NAMALWA (cell line): ENCODE measurements at places on chromosomes 16 and 17.

GRCh38 chr17:80478487-80479245 lies 2.3 kb upstream of the NPTX1 start:
- DNase-seq = no peak

DNA sequence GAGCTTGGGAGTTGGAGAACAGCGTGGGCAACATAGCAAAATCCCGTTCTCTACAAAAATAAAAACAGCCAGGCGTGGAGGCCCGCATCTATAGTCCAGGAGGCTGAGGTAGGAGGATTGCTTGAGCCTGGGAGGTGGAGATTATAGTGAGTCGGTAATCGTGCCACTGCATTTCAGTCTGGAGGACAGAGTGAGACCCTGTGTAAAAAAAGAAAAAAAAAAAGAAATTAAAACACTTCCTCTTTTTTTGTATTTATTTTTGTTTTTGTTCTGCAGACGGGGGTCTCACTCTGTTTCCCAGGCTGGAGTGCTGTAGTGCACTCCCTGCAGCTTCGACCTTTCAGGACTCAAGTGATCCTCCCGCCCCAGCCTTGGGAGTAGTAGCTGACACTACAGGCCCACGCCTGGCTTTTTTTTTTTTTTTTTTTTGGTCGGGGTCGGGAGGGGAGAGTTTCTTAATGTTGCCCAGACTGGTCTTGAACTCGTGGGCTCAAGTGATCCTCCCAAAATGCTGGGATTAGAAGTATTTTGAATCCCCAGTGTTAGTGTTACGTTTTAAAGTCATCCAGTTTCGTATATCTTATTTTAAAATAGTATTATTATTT lies 1.5 kb downstream of the IST1 start:
- DNase-seq = peak; percentile 30

- DNase-seq = peak; percentile 70
Measured at GRCh38 chr16:30472328-30472942, at the start of gene ITGAL. Gene ITGAL (plus strand): TSS chr16:30472742. CDS start chr16:30472838, 96 bp downstream.

- DNase-seq = peak; percentile 74
Measured at GRCh38 chr17:82668631-82669099, 20.4 kb upstream of the WDR45B start.

DNA sequence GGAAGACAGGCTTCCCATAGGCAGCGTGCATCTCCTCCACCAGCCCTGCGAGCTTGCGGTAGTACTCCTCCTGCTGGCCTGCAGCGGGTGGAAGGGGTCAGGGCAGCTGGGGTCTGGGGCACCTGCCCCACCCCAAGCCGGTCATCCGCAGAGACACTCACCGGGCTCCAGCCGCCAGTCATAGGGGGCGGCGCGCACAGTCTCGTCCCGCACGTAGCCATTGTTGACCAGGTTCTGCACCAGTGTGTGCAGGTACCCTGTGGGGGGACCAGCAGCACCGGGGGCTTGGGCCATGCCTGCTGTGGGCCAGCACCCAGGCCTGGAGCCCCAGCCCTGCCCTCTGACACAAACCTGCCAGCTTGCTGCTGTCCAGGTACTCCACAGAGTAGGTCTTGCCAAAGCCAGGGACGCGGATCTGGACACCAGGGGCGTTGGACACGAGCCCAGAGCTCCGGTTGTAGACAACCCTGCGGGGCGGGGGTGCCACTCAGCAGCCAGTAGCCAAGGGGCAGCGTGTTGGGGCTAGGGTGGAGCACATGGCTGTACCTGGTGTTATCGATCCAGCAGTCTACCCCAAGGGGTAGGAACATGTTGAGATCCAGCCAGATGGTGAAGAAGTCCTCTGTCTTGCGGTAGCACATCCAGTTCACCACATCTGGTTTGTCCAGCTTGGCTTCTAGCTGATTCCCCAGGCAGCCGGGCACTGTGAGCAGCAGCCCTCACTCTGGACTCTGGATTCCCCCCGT lies 1.2 kb downstream of the LCAT start:
- DNase-seq = no peak

- no peak for DNase-seq
Measured at GRCh38 chr16:19929062-19929511, 44.4 kb upstream of the GPRC5B start.

GRCh38 chr17:4232168-4232813 lies 31.5 kb downstream of the ANKFY1 start:
- DNase-seq = no peak

- no peak for DNase-seq
Measured at GRCh38 chr16:82414476-82414875, 212.3 kb upstream of the CDH13 start.

- DNase-seq = peak; percentile 78
Measured at GRCh38 chr17:55168958-55169687, 95.6 kb upstream of the HLF start.

DNA sequence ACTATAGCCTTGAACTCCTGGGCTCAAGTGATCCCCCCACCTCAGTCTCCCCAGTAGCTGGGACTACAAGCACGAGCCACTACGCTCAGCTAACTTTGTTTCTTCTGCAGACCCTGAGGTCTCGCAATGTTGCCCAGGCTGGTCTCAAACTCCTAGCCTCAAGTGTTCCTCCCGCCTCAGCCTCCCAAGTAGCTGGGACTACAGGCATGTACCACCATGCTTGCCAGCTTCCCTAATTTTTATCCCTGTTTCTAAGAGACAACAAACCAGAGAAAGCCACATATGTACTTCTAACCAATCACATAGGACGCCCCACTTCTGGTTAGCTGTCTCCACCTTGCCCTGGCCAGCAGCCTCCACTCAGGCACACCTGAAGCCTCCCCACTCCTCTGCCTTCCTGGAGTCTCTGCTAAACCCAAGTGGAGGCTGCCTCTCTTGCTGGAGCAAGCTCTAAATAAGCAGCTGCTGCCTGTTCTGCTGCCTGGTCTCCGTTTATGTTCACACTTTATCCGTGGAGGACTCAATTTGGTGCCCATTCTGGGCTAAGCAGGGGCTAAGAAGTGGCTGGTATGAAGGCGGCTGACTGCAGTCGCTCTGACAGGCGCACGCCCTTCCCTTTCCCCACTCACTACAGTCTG lies 24.7 kb downstream of the NSMCE1 start:
- DNase-seq = no peak
